ENCODE measurements at places on chromosomes 3 and 15.

- DNase-seq, result no peak
These were observed 18.7 kb upstream of the PTPN9 start for GRCh38 chr15:75597667-75598341.

GRCh38 chr15:69412274-69412673 lies 1.9 kb upstream of the KIF23 start:
- DNase-seq, result no peak

- DNase-seq, result no peak
These were observed 112.9 kb downstream of the SEC22A start for GRCh38 chr3:123314359-123315270.

GRCh38 chr3:137304313-137305056 lies 346.7 kb downstream of the IL20RB start:
- no peak for DNase-seq

DNA sequence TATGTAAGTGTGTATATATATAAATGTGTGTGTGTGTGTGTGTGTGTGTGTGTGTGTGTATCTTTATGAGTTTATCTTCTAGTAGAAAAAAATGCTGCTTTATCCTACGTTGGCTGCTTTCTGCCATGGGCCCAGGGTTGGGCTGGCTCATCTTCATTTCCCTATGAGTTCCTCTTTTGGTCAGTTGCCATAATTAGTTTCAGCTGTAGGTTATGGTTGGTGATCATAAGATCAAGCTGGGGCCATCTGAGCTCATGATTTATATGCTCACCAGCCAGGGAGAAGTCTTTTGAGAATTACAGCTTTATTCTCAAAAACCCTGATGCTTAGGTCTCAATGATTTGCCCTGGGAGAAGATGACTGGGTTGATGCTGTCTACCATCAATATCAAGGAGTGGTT lies 775.8 kb upstream of the ARPP21 start:
- no peak for DNase-seq

GRCh38 chr3:156216852-156217251 lies 96.5 kb downstream of the KCNAB1 start:
- DNase-seq, result no peak

DNA sequence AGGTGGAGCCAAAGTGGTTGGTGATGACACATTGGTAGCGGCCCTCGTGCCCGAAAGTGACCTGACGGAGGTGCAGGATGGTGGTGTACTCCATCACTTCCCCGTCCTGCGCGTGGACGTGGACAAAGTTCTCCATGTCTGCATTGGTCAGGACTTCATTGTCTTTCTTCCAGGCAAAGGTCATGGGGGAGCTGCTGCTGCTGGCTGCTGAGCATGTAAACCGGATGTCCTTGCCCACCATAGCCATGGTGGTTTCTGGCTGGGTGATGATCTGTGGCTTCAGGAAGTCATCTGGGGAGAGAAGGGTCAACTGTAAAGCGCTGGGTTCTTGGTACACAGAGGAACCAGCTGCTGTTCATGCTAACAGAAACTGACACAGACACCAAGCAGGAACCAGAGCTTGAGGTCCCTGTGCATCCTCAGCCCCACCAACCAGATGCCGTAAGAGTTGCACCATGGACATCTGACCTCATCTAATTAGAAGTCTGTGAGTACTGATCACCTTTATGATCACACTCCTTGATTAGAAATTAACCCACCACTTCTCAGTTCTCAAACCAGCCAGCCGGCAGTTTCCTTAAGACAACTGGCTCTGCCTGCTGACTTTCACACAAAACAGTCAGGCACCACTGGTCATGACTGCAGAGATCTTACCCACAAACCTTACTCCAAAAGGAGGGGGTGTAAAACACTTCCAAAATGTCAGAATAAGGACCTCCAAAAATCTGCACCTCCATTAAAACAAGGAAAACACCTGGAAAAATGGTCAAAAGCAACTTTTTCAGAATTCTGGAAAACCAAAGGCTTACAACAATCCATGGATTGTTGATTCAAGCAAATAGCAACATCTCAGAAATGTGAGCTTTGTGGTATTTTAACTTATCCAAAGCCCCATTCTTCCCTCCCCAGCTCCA lies 114.6 kb downstream of the LRIG1 start:
- no peak for DNase-seq

DNA sequence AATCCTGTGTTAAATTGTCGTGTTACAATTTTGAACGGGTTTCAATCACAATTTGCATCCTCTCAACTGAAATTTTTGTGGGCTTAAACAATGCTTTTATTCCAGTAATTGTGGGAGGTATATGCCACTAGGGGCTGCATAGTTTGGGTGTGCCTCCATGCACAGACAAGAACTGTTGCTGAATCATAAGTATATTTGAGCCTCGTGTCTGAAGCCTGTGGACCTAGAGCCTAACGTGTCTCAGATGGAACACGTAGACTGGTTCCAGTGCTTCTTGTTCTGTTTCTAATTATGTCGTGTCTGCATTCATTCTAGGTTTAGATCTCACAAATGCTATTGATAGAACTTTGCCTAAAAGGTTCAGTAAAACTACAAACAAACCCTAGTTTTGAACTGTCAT lies 363.4 kb downstream of the RBMS3 start:
- DNase-seq, result peak; percentile 42

GRCh38 chr15:40282869-40283614 lies at the start of gene ANKRD63:
ANKRD63 (minus strand) TSS chr15:40283064; CDS start chr15:40282586, 478 bp downstream.
- no peak for DNase-seq

DNA sequence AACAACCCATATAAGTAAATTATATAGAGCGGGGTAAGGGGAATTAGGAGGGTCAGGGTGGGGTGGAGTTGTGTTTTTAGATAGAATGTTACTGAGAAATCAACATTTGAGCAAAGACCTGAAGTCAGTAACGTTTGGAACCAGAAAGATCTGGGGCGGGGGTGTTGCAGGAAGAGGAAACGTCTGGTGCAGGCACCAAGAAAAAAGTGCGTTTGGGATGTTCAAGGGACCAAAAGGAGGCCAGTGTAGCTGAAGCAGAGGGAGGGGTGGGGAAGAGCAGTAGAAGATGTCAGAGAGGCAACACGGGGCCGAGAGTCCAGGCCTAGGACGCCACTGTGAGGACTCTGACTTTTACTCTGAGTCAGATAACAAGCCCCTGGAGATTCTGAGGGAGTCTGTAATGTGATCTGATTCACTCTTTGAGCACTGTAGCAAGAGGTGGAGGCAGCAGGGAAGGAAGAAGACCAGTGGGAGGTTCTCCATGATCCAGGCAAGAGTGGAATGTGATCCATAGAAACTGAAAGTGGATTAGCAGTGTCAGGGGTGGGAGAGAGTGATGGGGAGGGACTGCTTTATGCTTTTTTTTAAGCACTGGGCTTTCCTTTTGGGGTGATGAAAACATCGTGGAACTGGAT lies 179.3 kb upstream of the CHRM5 start:
- DNase-seq, result no peak

- DNase-seq, result no peak
These were observed 123.8 kb upstream of the BNIP2 start for GRCh38 chr15:59812889-59813288.

GRCh38 chr3:183313351-183313750 lies 60.3 kb downstream of the B3GNT5 start:
- no peak for DNase-seq

- no peak for DNase-seq
These were observed 86.6 kb downstream of the FMN1 start for GRCh38 chr15:33107950-33108349.

GRCh38 chr3:9231006-9231405 lies 18.4 kb downstream of the SRGAP3 start:
- DNase-seq, result no peak

GRCh38 chr3:197847866-197848401 lies 56.9 kb downstream of the LRCH3 start:
- no peak for DNase-seq

DNA sequence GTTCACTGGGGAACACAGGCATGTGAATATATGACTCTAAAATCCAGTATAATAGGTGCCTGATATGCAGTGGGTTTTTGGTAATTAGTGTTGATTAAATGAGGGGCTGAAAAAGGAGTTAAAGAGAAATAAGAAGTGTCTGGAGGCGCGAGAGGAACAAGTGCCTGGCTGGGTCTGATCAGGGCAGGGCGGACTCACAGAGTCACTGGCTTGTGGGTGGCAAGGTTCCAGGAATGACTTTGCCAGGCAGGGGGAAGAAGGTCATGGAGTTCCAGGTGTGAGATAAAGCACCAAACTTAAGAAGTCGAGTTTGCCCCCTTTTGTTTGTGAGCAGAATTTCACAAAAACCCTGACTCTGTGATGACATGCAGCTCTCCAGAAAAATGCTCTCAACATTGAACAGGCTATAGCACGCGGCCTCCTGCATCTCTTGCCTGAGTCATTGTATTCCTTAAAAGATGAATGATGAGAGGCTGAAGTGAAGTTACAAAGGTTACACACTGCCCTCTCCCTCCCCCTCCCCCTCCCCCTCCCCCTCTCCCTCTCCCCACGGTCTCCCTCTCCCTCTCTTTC lies 63.0 kb upstream of the LMCD1 start:
- DNase-seq, result no peak

Data from AG09319 (cell line).